ENCODE measurements at places on chromosomes 3 and 15.

DNA sequence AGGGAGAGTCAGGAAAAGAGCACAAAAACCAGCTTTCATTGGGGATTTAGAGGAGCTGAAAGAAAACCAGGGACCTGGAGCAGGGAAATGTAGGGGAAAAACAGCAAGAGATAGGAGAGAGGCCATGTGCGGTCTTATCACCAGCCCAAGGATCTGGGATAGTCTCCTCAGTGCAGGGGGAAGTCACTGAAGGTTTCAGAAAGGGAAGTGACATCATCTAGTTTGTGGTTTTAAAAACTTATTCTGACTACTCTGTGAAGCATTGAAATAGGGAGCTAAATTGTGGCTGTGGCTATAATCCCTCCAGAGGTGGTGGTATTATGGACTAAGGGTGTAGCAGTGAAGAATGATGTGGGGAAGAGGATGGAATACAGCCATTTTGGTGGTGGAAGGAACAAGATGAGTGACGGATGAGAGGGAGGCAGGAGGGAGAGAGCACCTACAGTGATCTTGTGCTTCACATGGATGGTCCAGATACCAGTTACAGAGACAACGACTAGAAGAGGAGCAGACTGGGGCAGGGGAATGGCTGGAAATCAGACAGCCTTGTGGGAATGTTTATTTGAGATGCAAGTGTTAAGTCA is 72.7 kb downstream of the HMG20A start:
- peak; percentile 6 for DNase-seq

DNA sequence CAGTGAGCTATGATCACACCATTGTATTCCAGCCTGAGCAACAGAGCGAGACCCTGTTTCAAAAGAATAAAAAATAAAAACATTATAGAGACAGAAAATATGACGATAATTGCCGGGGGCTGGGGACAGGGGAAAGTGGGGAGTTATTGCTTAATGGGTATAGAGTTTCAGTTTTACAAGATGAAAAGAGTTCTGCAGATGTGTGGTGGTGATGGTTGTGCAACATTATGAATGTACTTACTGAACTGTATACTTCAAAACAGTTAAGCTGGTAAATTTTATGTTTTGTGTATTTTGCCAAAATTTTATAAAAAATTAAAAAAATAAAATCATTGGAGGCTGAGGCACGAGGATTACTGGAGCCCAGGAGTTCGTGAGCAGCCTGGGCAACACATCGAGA is 24.8 kb upstream of the ZNF774 start:
- DNase-seq, result no peak

DNA sequence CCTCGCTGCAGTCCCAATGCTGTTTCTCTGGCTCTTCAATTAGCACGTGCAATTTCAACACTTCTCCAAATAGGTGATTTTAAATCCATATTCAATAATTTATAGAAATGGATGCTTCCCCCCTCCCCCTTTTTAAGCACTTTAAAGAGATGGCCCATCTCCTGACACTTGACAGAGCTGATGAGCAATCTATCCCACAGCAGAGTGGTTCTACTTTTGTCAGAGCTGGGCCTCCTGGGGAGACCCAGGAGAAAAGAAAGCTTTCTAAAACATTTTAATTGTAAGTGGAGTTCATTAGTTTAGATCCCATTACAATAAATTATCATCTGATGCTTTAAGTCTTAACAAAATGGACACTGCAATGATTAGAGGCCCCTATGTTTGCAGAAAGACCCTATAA is 127.7 kb downstream of the SHQ1 start:
- DNase-seq, result no peak

- no peak for DNase-seq
These were observed 116.0 kb upstream of the MRPS22 start for GRCh38 chr3:139227827-139228226.

DNA sequence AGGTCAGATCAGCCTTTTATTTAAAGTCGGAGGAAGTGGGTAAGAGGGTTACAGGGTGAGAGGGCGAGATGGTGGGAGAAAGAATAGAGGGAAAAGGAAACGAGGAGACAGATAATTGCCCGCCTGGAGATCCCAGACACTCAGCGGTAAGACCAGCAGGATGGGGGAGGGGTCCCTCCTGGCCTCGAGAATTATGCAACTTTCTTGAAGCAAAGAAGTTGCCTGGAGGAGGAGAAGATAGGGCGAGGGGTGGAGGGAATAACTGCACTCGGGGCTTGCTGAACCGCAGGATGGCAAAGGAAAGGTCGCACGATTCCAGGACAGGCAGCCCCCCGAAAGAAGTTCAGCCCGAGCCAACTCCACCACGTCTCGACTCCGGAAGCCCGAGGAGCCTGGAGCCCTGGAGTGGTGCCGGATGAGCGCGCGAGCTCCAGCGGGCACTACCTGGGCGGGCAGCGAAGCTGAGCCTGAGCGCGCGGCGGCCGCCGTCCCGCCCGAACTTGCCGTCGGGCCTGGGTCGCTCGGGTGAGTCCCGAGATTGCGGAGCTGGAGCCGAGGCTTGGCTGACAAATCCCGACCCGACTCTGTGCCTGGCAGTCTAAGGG is 402 bp downstream of the WWTR1 start:
- peak; percentile 13 for DNase-seq

GRCh38 chr3:27345493-27345892 is 23.7 kb downstream of the NEK10 start:
- peak; percentile 33 for DNase-seq

GRCh38 chr3:130516645-130517512 is at the start of gene COL6A6:
TSS of gene COL6A6 (plus strand) at chr3:130517177. CDS start at chr3:130560365, 43,188 bp downstream.
- DNase-seq, result no peak

DNA sequence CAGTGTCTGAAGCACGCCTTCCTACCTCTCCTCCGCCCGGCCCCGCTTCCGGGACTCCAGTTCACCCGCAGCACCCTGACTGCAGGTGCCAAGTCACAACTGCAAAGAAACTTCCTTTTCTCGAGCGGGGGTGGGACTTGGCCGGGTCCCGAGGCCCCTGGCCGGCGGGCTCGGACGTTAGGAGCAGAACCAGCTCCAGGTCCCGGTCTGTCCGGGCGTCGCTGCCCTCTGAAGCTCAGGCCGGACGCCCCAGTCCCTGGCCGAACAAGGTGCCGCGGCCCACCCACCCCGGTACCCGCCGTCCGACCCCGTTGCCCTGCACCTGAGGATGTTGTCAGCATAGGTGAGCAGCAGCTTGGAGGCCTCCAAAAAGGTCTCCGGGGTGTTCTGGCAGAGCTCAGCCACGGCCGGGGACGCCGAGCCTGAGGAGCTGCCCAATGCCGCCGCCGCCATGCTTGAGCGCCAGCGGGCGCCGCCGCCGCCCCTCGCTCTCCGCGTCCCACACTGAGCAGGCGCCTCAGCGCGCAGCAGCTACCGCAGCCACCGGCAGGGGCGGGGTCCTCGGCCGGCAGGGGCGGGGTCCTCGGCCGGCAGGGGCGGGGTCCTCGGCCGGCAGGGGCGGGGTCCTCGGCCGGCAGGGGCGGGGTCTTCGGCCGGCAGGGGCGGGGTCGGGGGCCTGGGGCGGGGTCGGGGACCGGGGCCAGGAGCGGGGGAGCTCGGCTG is at the start of gene NGLY1:
TSS of gene NGLY1 (minus strand) at position 506 of the 723 bp plus-strand sequence. CDS start at position 453, 53 bp downstream.
- DNase-seq, result peak; percentile 87

GRCh38 chr3:46849045-46849631 is 14.1 kb downstream of the MYL3 start:
- no peak for DNase-seq

DNA sequence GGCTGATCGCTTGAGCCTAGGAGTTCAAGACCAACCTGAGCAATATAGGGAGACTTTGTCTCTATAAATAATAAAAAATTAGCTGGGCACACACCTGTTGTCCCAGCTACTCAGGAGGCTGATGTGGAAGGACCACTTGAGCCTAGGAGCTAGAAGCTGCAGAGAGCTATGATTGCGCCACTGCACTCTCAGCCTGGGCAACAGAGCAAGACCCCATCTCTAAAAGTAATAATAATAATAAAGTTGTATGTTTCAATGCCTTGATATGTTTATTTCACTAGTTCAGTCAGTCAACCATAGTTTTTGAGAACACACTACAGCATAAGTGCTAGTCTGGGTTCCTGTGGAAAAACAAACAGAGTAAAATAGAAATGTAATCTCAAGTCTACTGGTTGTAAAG is 36.5 kb downstream of the IGF2BP2 start:
- no peak for DNase-seq

GRCh38 chr3:169144731-169145130 is 518.8 kb downstream of the MECOM start:
- no peak for DNase-seq

GRCh38 chr3:57654267-57654666 is 38.6 kb downstream of the DENND6A start:
- no peak for DNase-seq

DNA sequence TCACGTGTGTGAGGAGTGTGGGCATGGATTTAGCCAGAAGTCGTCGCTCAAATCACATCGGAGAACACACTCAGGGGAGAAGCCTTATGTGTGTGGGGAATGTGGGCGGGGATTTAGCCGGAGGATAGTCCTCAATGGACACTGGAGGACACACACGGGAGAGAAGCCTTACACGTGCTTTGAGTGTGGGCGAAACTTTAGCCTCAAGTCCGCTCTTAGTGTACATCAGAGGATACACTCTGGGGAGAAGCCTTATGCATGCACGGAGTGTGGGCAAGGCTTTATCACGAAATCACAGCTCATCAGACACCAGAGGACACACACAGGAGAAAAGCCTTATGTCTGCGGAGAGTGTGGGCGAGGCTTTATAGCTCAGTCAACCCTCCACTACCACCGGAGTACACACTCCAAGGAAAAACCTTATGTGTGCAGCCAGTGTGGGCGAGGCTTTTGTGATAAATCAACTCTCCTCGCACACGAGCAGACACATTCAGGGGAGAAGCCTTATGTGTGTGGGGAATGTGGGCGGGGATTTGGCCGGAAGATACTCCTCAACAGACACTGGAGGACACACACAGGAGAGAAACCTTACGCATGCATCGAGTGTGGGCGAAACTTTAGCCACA is 28.1 kb downstream of the ZNF589 start:
- peak; percentile 21 for DNase-seq

DNA sequence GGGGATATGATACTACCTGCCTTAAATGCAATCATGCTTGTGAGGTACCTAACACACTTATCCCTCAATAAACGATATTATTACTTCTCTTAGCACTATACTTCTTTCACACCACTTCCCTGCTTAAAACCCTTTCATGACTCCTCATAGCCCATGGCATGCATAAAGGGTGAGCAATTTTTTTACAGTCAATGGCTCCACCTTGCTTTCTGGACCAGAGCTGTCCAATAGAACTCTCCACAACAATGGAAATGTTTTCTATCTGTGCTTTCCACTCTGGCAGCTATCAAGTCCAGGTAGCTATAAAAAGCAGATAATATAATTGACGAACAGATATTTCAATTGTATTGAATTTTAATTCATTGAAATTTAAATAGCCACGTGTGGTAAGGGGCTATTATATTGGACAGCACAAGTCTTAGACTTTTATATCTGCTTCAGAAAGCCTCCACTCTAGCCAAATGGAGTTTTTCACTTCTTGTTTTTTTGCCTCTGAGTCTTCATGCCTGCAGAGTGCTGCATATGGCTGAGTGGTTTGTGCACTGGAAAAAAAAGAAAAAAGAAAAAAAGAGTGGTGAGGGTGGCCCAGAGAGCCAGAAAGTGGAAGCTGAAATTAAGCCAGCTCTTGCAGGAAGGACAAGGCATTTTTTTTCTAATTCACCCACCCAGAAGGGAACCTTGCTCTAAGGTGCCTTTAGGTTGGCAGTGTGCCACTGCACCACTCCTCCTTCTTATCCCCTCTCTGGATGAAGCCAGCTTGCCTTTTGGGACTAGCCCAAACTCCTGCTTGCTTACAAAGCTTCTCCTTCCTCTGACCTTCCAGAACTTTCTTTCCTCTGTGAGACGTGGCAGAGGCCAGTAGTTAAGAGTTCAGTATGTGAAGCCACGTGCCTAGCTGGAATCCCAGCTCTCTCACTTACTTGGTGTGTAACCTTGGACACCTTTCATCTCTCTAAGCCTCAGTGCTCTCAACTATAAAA is 239.0 kb upstream of the LRTM1 start:
- no peak for DNase-seq

- DNase-seq, result no peak
These were observed 40.3 kb upstream of the ZPLD1 start for GRCh38 chr3:102394517-102394916.

DNA sequence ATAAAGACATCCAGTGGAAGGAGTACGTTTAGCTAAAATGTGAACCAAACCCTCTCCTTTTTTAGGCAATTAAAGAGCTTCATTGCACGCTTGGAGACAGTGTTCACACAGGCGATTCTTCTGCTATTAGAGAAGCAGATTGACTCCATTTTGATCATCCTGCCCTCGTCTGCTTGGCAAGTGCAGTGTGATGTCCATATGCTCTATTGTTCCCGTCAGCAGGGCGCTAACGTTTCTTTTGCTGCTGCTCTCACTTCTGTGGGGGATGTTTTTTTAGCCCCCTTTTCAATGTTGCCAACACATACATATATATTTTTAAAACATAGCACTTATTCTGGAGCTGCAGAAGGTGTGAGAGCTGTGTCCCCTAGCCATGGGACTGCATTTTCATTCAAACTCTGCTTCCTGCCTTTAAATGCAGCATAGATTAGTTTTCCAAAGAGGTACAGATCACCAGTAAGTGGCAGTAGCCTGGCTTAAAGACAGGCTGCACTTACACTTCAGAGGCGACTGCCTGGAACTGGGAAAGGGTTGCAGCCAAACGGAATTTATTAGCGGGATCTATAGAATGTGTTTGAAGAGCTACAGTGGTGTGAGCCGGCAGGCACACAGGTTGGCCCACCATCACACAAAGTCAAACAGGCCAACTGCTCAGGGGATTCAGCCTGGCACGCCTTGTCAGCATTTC is 292.6 kb upstream of the DPH6 start:
- no peak for DNase-seq

DNA sequence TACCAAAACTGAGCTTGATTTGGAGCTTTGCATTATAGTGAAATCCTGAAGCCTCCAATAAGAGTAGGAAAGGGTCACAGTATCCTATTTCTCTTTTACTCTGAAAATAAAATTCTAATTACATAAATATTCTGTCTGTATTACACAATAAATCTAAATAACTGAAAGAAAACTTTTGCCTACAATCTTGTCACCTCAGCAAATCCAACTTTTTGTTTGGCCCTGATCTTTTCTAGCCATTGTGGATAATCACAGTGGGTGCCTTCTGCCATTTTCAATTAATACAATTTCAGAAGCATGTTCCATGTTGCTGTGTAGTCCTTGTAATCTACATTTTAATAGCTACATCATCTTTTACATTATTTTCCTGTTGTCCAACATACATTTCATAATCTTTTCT is 29.4 kb upstream of the TIPARP start:
- DNase-seq, result no peak
